ENCODE measurements at places on chromosomes 1 and 21.

DNA sequence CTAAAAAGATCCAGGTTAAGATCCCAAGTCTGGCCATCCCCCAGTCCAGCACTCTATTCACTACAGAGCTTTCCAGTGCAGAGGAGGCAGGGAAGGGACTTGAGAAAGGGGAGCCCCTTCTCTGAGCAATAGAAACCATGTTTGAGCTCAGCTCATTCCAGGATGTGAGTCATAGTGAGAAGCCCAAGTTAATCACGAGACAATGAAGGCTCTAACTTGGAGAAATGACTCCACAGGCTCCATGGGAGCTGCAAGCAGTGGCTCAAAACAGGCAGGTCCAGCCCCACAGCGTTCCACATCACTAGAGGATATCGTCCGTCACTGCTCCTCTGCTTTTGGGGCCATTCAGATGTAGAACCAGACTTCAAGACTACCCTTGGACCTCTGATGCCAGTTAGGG lies 59.1 kb downstream of the CAMK2N1 start:
- no peak for DNase-seq

GRCh38 chr1:109846162-109846561 lies 64.5 kb upstream of the CSF1 start:
- no peak for DNase-seq

- DNase-seq: no peak
These were observed 17.0 kb downstream of the C1orf198 start for GRCh38 chr1:230851291-230851691.

GRCh38 chr1:46622344-46622743 lies 5.7 kb upstream of the MOB3C start:
- no peak for DNase-seq

DNA sequence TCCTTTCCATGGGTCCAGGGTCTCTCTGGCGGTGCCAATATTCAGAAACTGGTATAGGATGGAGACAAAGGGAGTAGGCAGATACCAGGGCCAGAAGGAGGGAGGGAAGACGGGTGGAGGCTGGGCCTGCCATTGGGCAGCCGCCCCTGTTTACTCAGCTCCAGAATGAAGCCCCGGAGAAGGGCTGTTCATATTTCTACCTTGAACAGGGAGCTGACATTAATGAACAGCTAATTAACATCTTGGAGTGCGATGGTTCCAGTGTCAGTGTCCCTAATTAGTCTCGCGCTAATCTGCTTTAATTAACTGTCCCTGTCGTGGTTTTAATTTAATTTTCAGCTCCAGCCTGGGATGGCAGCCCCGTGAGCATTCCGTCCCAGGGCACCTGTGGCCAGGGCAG lies 113.8 kb downstream of the EPHB2 start:
- no peak for DNase-seq

DNA sequence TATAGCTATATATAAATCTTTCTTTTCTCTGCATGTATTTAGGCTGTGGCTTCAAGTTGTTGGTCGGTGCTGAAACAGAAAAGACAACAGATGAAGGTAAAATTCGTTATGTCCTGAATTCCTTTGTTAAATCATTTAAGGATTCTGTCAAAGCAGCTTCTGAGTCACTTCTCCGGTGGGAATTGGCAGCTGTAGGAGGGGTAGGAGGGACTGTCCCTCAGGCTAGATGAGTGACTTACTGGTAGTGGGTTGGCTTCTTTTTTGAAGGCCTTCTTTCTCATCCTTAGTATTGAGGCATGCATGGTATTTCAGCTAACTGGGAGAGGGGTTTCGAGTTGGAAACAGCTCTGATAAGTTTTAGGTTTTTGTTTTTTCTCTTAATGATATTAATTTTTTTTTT lies 22.1 kb upstream of the NEXN start:
- DNase-seq: no peak

DNA sequence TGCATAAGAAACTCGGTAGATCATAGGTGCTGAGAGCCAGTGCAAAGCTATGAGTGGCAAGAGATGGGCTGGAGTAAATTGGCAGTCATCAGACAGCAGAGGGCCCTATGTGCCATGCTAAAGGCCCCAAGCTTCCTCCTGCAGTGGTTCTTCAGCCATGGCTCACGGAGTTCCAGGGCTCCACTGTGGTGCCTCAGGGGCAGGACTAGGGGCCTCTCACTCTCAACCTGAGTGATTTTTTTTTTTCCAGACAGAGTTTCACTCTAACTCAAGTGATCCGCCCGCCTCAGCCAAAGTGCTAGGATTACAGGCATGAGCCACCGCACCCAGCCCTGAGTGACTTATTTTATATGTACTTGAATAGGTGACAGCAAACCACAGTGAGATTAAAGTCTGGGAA lies 10.4 kb upstream of the GJA8 start:
- DNase-seq: no peak

- no peak for DNase-seq
These were observed 32.7 kb upstream of the DHCR24 start for GRCh38 chr1:54919367-54920359.

GRCh38 chr1:71561206-71561605 lies 480.4 kb upstream of the ZRANB2 start:
- no peak for DNase-seq

DNA sequence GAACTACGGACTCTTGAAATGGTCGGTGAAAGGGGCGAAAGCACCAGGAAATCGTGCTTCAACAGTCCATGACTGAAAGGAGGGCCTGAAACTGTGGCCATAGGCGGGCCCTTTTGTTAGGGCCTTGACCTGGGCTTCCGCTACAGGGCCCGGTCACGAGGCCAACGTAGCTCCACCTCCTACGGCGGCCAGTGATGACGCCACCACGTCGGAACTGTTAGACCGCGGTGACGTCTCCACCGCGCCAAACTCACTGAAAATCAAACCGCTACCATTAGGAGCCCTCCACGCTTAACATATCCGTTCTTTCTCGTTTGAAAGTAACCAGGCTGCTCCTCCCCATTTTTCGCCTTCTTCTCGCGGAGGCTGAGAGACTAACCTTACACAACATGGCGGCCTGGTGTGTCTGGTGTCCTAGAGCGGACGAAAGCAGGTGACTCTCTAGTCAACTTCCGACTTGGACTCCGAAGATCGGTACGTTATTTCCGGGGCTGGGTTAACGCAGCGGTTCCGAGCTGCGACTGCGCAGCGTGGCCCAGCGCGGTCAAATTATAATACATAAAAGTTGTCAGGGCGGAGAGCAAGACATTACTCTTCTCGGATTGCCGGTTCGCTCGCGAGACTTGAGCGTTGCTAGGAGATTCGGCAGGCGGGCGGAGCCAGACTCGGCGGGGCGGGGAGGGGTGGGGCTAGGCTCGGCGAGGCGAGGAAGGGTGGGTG lies 371 bp upstream of the CACYBP start:
- peak; percentile 97 for DNase-seq

- DNase-seq: no peak
These were observed 119.7 kb downstream of the ZNF326 start for GRCh38 chr1:90114521-90115141.

DNA sequence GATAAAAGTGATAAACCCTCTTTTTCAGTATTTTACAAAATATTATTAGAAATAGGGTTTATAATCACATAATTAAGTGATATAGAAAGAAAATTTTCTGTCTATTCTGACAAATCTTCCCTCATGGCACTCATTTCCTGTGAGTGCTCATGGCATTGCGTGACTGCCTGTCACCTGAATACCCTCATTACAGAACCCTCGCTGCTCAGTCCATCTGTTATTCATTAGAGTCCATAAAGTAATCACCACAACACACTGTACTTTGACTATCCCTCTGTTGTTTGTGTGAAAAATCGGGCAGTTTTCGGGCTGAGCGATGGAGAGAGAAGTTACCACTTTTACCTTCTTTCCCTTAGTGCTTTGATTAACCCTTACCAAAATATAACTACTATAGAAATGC lies 100.4 kb upstream of the BRINP3 start:
- DNase-seq: no peak

DNA sequence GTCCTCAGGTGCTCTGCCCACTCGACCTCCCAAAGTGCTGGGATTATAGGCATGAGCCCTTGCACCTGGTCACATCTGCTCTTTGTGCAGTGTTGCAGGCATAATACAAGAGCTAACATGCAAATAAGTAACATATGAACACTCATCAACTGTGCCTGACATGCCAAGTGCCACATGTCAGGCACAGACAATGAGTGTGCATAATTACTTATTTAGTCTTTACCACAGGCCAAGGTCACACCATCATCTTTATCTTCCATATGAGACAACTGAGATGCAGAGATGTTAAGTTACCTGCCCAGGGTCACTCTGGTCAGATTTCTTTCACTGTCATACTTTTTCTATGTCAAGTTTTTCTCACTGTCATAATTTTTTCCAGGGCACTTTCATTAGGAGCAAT lies 126.1 kb downstream of the PPIAL4G start:
- DNase-seq: no peak

- no peak for DNase-seq
These were observed 24.0 kb upstream of the LRRC3 start for GRCh38 chr21:44431300-44431699.

- DNase-seq: no peak
These were observed 84.6 kb upstream of the NEK7 start for GRCh38 chr1:198072177-198072576.

DNA sequence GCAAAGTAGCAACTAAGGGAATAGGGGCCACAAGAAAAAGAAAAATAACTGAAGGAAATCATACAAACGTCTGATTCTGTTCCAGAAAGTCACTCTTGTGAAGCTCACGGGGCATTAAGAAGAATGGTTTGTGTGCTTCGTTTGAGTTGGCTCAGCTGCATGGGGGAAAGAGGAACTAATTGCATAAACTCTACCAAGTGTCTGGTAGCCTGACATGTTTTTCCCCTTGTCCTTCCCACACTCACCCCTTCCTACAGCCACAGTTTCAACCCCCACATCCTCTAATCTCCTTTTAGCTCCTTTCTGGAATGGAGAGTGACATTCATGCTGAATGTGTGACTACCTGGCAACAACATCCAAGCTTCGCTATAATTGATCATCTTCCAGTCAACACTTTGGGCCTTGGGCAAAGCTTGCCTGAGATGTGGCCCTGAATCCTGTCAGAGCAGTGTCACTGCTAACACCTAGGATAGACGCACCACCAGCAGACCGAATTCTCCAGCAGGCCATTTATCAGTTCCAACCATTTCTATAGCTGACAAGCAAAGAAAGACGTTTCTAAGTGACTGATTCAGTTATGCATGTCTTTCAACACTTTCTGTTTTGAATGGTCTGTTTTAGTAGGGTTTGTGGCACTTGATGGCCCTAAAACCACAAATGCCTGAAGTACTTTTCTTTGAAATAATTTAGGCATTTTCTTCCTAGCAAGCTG lies 439.6 kb downstream of the TTLL7 start:
- no peak for DNase-seq

DNA sequence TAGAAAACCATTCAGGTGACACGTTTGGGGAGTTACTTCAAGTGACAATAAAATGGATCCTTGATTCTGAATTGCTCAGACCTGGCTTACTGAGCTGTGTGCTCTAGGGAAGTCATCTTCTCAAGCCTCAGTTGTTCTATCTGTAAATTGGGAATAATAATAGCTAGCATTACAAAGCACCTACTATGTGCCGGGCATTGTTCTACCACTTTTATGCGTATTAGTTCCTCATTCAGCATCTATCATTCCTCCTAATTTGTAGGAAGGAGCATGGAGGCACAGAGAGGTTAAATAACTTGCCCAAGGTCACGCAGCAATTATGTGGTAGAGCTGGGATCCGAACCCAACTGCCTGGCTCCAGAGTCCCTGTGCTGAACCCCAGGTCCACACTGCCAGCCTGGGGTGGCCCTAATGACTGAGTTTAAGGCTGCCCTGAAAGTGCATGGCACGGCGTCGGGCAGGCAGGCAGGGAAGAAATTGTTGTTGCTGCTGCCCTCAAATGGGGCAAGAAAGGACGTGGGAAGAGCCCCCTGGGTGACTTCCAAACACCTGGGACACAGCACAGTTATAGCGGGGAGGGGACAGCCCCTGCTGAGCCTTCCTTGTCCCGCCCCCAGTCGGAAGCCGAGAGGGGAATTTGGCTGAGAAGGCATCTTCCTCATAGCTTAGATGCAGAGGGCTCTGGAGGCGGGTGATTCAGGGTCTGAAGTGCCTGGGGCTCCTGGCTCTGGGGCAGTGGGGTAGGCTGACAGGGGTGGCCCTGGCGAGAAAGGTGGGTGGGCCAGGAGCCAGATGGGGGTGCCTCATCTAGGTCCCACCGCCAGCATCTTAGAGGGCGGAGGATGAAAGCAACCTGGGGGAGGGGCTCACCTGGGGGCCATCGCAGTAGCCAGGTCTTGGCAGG lies 86.5 kb upstream of the IFFO2 start:
- no peak for DNase-seq

DNA sequence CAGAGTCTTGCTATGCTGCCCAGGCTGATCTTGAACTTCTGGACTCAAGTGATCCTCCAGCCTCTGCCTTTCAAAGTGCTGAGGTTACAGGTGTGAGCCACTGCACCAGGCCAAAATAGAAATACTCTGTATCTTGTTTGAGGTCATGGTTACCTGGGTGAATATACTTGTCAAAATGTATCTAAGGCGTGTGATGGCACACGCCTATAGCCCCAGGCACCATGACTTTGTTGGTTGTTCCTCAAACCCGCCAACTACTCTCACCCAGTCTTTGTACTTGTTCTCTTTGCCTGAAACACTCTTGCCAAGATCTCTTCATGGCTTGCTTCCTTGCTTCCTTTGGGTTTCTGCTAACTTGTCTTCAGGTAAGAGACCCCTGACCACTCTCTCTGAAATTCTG lies 38.0 kb upstream of the RGS5 start:
- no peak for DNase-seq

- no peak for DNase-seq
These were observed 34.1 kb downstream of the OR2G3 start for GRCh38 chr1:247639381-247639981.

- DNase-seq: no peak
These were observed 31.9 kb downstream of the SEC16B start for GRCh38 chr1:177937931-177938330.

DNA sequence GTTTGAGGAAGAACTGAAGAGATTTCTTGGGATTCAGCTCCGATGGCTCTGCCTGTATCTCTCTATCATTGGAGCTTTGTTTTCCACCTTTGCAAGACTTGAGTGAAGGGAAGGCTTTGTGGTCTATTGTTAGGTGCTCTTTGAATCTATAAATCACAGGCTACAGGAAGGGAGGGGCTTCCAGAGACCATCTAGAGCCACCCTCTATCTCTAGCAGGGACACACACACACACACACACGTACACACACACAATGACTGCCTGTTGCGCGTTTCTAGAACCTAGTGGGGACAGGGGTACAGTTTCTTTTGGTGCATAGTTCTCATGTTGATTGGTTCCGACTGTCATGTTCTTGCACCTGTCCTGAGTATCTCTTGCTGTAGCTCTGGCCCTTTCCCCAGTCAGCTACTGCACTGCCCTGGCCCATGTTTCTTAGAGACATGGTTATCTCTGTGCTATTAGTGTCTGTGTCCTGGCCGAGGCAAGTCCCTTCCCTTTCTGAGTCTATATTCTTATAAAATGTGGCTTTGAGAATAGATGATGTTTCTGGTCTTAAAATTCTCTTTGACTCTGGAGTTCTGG lies 60.7 kb downstream of the MAN1C1 start:
- no peak for DNase-seq

GRCh38 chr1:117622726-117623125 lies 16.9 kb downstream of the TENT5C start:
- no peak for DNase-seq

All from central memory CD8-positive, alpha-beta T cell (primary cell).